Activated T-helper 1 cell treated with anti-CD3 and anti-CD28 coated beads, Interleukin-12 subunit alpha, Interleukin-12 subunit beta, Interleukin-2, Interleukin-4 antibody, amounts not matched to agents 30 ng/mL and 10 ng/mL and 1 ng/mL, durations not matched to agents 14 hours and 24 hours and 36 hours (primary cell): ENCODE measurements at places on chromosomes 2 and 18. TPM values are rescaled to one million over a fixed set of nuclear protein-coding genes. Genes with fewer than 3 reads are reported as not detected.

The GKN1 gene
- total RNA-seq, result not detected in 2 replicates

The LRRTM4 gene
- not detected in 2 replicates for total RNA-seq

DNA sequence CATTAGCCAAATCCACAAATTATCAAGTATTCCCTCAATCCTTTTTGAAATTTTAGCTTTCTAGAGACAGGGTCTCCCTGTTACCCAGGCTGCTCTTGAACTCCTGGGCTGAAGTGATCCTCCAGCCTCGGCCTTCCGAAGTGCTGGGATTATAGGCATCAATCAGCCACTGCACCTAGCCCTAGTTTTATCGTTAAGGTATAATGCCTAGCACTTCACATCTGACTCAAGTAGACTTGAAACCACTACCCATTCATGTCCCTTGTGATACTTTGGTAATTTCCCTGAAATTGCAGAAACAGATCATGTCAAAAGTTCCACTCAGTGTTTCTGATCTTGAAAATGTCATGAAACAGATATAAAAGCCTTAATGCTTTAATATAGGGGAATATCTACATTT is 26.3 kb downstream of the MEX3C start:
- DNase-seq, result no peak

GRCh38 chr2:71971493-71971892 is 176.2 kb downstream of the CYP26B1 start:
- DNase-seq, result no peak

- DNase-seq, result no peak
Measured at GRCh38 chr2:30601375-30601774, 154.3 kb downstream of the LCLAT1 start.

DNA sequence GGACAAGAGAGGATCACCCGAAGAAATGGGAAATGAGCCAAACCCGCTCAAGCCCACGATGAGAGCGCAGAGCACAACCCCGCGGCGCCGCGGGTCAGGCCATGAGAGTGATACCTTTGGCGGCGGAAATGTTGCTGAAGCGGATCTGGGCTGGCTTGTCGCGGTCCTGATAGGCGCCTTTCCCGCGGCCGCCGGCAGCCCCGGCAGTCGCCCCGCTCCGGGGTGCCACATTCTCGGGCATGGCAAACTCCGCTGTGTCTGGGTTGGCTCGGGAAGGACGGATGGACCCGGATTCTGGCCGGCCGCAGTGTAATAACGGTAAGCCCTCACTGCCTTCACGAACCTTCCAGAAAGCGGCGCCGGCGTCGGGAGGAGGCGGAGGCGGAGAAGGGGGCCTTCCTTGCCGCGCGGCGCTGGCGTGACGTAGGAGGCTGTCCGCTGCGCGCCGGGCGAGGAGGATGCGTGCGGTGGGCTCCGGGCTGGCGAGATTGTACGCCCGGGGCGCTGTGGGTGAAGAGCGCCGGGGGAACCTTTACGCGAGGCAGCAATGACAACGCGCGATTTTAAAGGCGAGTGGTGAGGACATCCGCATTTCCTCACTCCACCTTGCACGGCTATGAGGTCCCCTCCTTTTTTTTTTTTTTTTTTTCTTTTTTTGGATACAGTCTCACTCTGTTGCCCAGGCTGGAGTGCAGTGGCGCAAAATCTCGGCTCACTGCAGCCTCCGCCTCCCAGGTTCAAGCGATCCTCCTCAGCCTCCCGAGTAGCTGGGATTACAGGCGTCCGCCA is at the start of gene CCT4:
TSS of gene CCT4 (minus strand) at position 390 of the 789 bp plus-strand sequence. CDS start at position 241, 149 bp downstream.
- peak; percentile 86 for DNase-seq

DNA sequence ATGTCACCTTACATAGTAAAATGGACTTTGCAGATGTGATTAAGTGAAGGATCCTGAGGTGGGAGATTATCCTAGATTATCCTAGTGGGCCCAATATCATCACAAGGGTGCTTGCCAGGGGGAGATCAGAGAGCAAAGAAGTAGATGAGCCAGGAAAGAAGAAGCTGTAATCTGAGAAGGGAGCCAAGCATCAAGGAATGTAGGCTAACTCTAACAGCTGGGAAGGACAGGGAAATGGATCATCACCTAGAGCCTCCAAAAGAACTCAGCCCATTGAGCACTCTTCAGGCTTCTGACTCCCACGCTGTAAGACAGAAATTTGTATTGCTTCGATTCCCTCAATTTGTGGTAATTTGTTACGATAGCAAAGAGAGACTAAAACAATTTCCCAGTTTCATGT is 309.9 kb downstream of the LRP1B start:
- DNase-seq, result no peak

- DNase-seq, result no peak
Measured at GRCh38 chr2:178238750-178239149, 44.4 kb downstream of the OSBPL6 start.

- no peak for DNase-seq
Measured at GRCh38 chr18:77205769-77206168, 43.9 kb upstream of the GALR1 start.

- no peak for DNase-seq
Measured at GRCh38 chr2:226376516-226377180, 423.0 kb downstream of the IRS1 start.

- DNase-seq, result no peak
Measured at GRCh38 chr2:128408349-128409305, 90.0 kb upstream of the HS6ST1 start.

DNA sequence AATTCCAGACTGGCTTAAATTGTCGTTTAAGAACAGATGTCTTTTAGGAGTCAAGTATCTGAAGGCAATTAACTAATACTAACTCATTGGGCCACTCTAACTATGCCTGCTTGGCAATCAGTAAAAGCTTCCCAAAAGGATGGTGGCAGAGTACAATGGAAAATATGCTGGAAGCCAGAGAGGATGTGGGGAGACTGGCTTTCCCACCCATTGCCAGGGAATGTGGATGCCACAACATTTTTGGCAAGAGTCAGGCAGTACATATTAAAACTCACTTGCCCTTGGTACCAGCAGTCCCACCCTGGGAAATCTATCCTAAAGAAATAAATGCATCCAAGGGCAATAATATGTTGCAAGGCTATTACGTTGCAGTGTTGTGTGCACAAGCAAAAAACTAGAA is 74.0 kb upstream of the FZD7 start:
- DNase-seq, result no peak

- no peak for DNase-seq
Measured at GRCh38 chr2:241686324-241686649, 328 bp downstream of the DTYMK start.

DNA sequence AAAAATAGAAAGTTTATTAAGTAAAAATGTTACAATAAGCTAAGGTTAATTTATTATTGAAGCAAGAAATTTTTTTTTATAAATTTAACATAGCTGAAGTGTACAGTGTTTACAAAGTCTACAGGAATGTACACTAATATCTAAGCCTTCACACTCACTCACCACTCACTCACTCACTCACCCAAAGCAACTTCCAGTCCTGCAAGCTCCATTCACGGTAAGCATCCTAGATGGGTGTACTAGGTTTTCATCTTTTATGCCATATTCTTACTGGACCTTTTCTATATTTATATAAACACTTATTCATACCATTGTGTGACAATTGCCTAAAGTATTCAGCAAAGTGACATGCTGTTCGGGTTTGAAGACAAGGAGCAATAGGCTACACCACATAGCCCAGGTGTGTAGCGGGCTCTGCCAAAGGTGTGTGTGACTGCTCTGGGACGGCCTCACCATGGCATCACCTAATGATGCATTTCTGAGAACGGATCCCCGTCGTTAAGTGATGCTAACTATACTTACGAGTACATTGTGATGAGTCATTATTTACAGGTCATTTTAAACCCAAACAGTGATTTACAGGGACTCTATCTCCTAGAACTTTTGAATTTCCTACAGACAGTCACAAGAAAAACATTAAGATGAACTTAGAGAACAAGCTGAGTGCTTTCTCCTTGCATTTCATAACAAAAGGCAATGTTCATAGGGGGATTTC is 76.3 kb upstream of the ID2 start:
- DNase-seq, result no peak
